Esophagus squamous epithelium (tissue), 5 donors: ENCODE measurements at places on chromosomes 16 and 17.

DNA sequence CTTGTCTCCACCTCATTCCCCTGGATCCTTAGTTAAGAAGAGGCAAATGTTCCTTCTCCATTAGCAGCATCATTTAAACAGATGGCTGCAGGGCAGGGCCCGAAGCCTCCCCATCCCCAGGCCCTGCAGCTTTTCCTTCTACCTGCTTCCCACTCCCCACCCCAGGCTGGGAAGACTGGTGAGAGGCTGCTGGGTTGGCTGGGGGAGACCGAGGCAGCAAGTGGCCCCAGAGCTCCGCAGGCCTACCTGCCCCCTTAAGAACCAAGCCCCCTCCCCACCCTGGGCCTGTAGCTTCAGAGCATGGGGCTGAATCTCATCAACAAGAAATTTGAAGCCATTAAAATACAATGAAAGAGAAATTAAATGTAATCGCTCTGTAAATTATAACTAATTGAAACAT, 22.1 kb upstream of the RPL38 start:
- DNase-seq, result no peak

DNA sequence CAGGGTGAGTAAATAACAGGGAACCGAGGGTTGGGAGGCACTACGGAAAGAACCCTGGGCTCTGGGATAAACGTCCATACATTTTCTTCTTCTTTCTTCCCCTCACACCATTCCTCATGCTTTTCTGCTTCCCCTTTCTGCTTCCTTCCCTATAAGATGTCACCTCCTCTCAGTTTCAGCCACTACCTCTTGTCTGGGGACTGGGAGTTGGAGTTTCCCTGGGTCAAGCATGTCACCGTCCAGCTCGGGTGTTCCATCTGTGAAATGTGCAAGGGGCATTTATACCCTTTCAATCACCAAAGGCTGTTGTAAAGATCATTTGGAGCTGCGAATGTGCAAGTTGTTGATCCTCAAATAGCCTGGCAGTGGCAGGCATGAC, 17.5 kb upstream of the CCL22 start:
- no peak for DNase-seq

DNA sequence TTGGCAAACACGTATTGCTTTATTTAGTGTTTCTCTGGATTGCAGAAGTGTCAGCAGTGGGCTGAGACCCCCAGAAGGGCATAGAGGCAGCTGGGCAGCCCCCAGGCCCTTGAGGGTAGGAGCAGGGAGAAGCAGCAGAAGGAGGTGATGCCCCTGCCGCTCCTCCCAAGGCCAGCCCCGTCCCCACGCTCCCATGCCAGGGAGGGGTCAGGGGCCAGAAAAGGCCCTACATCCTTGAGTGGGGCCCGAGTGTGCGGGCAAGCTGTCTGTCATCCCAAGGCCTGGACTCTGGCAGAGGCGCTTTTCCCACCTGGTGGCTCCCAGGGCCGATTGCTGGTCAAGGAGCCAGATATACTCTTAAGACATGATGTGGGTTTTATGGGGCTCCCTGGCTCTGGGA, 8.2 kb upstream of the CRK start:
- no peak for DNase-seq

DNA sequence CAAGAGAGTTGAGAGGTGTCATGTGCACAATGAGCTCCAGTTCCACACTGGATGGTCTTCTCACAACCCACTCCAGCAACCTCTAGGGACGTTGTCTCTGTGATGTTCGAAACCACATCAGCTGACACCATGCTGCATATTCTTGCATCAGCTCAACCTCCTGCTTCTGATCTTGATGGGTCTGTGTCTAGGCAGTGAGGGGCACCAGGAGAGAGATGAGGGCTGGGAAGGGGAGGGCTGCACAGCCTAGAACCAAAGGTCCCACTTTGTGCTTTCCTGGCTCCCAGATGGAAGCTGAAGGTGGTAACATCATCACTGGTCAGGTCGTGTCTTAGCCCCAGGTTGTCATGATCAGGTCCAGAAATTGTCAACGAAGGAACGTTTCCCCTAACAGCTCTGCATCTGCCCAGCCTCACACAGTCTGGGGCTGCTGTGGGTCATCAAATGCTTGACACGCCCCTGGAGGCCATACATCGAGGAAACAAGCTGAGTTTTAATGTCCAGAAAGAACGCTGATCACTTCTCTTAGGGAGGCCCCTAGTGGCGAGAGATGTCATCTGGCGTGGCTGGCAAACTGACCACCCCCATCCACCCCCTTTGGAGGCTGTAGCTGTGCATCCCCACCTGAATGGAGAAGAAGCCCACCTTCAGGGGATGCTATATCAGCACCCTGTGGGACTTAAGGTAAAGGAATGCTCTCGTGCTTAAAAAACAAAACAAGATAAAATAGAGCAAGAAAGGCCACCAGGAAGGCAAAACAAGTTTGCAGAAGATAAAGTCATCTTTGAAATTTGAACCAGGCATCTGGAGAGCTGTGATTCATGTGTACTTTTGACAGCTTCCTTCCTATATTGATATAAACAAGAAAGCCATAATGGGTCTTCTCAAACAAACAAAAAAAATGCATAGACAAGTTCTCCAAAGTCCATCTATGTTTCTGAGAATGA, 58.3 kb downstream of the WIPI1 start:
- no peak for DNase-seq

GRCh38 chr16:20393801-20394577, 10.5 kb downstream of the PDILT start:
- DNase-seq, result no peak

GRCh38 chr16:25796239-25796638, 104.5 kb downstream of the HS3ST4 start:
- no peak for DNase-seq
